Mononuclear cell (primary cell): ENCODE measurements at places on chromosomes 1 and 21. TPM values are rescaled to one million over a fixed set of nuclear protein-coding genes. Genes with fewer than 3 reads are reported as not detected.

TMOD4 gene
- total RNA-seq: not detected

RHD gene
- total RNA-seq: 1.2 TPM

ATAD3A gene
- total RNA-seq: 4.9 TPM

PEF1 gene
- total RNA-seq: 34.2 TPM

TNFRSF9 gene
- total RNA-seq: 2.4 TPM

C1orf56 gene
- 0.31 TPM for total RNA-seq

AMY1A gene
- not detected for total RNA-seq

PARP1 gene
- total RNA-seq: 34.1 TPM

RAB42 gene
- total RNA-seq: 0.52 TPM
